Pulmonary artery endothelial cell (primary cell): ENCODE measurements at places on chromosomes 3 and 15. TPM values are rescaled to one million over a fixed set of nuclear protein-coding genes. Genes with fewer than 3 reads are reported as not detected.

GRCh38 chr3:42691816-42692666, 6.7 kb downstream of the KLHL40 start:
- no peak for DNase-seq

DNA sequence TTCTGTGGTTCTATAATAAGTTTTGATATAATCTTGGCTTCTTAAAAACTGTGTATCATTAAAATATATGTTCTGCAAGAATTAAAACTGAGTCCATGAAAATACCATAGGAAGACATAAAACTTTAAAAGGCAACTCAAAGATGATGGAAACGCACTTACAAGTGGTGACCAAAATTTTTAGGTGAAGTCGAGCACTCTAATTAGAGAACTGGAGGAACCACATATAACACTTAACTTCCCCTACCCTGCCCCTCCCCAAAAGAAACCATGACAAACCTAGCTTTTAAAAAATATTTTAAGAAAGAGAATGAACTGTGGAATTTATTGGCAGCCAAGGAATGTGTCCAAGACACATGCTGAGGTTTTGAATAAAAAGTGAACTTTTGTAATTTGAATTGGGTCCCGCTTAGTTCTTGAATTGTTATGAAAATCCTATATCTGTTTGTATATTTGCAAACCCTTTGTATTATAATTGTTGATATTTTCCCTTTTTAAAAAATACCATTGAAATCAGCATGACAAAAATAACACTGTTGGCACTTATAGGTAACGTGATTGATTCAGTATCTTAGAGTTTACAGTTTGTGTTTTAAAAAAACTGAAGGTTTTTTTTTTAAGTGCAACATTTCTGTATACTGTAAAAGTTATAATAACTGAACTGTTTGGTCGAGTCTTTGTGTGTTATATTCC, 7.7 kb downstream of the NR2F2 start:
- DNase-seq, result no peak

The DNAH12 gene
- total RNA-seq, result 0.04 and 0.07 TPM in 2 replicates

GRCh38 chr3:73258057-73258456, 196.6 kb downstream of the EBLN2 start:
- DNase-seq, result no peak

The RTP3 gene
- total RNA-seq, result 0.07 TPM in 1 of 2 replicates, not detected in the other

DNA sequence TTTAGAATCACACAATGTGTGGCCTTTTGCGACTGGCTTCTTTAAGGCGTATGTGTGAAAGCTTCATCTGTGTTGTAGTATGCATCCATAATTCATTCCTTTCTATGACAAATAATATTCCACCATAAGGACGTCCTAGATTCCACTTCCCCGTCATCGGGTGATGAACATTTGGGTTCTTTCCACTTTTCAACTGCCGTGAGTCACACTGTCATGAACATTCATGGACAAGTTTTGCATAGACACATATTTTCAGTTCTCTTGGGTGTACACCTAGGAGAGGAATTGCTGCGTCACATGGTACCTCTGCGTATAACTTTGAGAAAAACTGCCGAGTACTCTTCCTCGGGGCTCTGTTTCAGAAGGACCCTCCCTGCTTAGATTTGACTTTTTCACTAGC, 97.3 kb downstream of the TOP2B start:
- DNase-seq, result no peak

The PPP1R14D gene
- total RNA-seq, result not detected in 2 replicates

- DNase-seq, result no peak
Measured at GRCh38 chr15:97903971-97904572, 56.4 kb upstream of the ARRDC4 start.

DNA sequence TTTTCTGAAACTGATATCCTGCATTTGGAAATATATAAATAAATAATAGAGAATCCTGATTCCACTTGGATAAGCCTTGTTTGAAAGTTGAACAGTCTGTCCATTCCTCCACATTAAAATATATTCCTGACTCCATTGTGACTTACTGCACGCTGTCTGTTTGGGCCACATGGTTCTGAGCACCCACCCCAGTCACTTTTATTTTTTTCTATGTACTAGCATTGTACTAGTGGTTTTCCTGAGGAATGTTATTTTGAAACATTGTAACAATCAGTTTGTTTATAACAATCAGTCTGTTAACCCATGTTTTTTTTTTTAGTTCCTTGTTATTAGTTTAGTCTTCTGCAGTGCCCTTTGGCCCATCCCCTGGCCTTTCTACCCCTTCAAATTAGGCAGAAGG, 87.4 kb upstream of the CCNL1 start:
- DNase-seq, result no peak

GRCh38 chr15:25568751-25569150, 129.9 kb upstream of the UBE3A start:
- DNase-seq, result no peak

GRCh38 chr3:58272891-58273290, 33.2 kb upstream of the RPP14 start:
- DNase-seq, result no peak
